H1 (cell line): ENCODE measurements at places on chromosomes 3 and 15.
A peak's percentile ranks its signal among the peaks of the same experiment; 100 is the strongest.

GRCh38 chr3:174202116-174202515 lies 657.0 kb upstream of the NAALADL2 start:
- H3K36me3 ChIP-seq, result no peaks in the 10 kb centered on the region
- H3K27ac ChIP-seq, result no peak overlapping the region
- H3K27me3 ChIP-seq, result no peaks in the 10 kb centered on the region

DNA sequence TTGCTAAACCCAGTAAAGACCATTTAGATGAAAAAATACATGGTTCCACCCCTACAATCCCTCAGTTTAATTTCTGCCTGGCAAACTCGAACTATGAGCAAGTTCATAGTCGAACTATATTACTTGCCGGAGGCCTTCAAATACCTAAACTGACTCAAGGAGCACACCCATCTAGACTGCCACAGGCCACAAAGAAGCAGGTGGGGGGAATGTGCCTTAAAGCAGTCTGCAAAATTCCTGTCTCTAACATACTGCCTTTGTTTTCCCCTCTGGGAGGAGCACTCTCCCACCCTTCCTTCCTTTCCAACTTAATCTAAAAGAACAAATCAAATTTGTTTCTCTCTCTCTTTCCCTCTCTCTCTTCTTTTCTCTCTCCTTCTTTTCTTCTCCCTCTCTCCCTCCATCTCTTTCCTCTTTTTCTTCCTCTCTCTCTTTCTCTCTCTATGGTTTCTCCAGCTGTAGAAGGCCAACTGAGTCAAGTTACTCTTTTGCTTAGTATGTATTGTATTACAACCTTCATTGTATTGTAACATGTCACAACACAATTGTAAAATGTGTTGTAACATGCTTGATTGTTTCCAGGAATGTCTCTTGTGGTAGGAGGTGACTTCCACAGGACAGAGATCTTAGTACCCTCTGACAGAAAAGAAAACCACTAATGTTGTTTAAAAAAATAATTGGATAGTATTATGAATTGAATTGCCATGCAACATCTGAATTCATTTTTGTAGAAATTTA lies 496.3 kb downstream of the ROBO2 start:
- no peaks in the 10 kb centered on the region for H3K36me3 ChIP-seq
- H3K4me1 ChIP-seq, result peaks cover 2% of the 10 kb centered on the region
- no peak overlapping the region for H3K27ac ChIP-seq
- no peaks in the 10 kb centered on the region for H3K27me3 ChIP-seq
- DNase-seq, result no peak

GRCh38 chr15:65067645-65068402 lies at the start of gene RASL12:
Gene RASL12 (minus strand): TSS chr15:65067991. CDS start chr15:65067835, 156 bp downstream.
- H3K4me3 ChIP-seq, result peak within 1 kb of the TSS; percentile 71
- no peak within 1 kb of the TSS for H3K27ac ChIP-seq
- H3K4me1 ChIP-seq, result peaks cover 9% of the 10 kb centered on the region
- H3K27me3 ChIP-seq, result no peaks in the 10 kb centered on the region; the same call in 1 of the 2 replicates

- H3K27me3 ChIP-seq, result no peaks in the 10 kb centered on the region
- H3K36me3 ChIP-seq, result no peaks in the 10 kb centered on the region
- peaks cover 17% of the 10 kb centered on the region for H3K4me1 ChIP-seq
- DNase-seq, result no peak
- H3K4me3 ChIP-seq, result no peak overlapping the region
- no peak overlapping the region for H3K27ac ChIP-seq
These were observed 509.1 kb downstream of the SHQ1 start for GRCh38 chr3:72338942-72339669.

- H3K27me3 ChIP-seq, result no peaks in the 10 kb centered on the region
- H3K27ac ChIP-seq, result no peak overlapping the region
- H3K4me1 ChIP-seq, result peaks cover 5% of the 10 kb centered on the region
- H3K4me3 ChIP-seq, result no peak overlapping the region
These were observed 75.4 kb downstream of the REC114 start for GRCh38 chr15:73518180-73518862.

DNA sequence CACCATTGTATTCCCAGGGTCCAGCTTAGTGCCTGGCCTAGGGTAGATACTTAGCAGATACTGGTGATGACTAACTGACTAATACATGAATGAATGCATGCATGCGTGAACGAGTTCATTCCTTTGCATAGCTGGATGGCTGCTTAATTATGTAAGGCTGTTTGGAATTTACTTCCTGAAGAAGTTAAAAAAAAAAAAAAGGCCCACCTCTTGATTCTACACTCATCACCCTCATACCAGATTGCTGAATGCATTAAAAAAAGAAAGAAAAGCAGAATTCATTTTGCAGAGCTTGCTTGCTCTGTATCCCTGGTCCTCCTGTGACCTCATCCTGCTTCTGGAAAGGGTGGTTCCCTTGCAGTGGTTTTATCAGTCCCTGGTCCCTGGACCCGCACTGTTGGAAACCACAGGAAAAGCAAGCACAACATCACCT lies 277.6 kb upstream of the CFAP20DC start:
- H3K27me3 ChIP-seq, result no peaks in the 10 kb centered on the region
- no peaks in the 10 kb centered on the region; the same call in 1 of the 2 replicates for H3K4me1 ChIP-seq
- DNase-seq, result no peak
- H3K27ac ChIP-seq, result no peak overlapping the region

GRCh38 chr3:189361103-189361835 lies 189.5 kb downstream of the TPRG1 start:
- no peaks in the 10 kb centered on the region for H3K4me1 ChIP-seq
- no peak overlapping the region for H3K27ac ChIP-seq
- no peak for DNase-seq
- no peaks in the 10 kb centered on the region for H3K36me3 ChIP-seq

DNA sequence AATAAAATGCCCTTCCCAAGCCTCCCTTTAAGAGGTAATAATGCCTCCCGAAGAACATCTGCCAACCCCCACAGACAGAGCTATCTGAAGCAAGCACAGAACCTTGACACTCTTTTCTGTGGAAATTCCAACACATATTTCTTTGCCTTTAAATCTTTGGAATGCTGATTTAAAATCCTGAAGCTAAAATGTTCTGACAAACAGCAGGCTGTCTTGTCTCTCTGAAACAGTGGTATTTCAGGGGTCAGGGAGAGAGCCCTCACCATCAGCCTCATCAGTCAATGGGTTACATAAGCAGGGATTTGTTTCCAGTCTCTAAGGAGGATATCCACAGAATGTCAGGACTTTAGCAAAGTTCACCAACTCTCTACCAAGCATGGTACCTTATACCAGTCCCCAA lies 27.8 kb upstream of the ARHGEF3 start:
- no peak overlapping the region for H3K27ac ChIP-seq
- H3K36me3 ChIP-seq, result no peaks in the 10 kb centered on the region
- DNase-seq, result no peak
- no peaks in the 10 kb centered on the region for H3K27me3 ChIP-seq
- H3K4me1 ChIP-seq, result no peaks in the 10 kb centered on the region

DNA sequence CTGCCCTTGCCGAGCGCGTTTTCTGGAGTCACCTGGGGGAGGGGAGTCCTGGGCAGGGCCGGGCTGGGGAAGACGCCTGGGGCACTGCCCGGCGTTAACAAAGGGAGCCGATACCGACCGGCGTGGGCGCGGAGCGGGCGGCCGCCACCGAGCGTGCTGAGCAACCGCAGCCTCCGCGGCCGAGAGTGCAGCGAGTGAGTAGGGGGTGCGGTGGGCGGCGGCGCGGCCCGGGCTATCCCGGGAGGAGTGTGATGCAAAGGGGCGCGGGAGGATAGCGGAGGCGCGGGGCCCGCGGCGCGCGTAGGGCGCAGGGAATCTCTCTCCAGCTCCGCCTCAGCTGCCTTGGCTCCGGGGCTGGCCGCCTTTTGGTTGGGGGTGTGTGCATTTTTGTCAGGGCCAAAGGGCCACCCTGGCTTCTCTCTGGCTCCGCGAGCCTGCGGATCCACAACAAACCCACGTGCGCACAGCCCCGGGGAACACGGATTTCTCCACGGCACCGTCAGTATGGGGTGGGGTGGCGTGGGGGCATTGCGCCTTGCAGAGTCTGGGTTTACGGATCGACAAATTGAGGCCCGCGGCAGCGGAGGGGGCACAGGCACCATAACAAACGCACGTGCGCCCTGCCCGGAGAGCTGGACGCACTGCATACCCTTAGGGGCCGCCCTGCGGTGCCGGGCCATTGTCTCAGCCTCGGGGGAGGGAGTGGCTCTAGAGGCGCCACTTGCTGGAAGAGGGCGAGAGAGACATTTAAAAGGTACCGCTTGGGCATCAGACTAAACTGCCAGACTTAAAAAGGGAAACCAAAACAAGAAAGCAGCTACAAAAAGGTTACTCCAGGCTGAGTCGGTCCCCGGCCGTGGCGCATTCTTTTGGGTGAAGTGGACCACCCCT lies 560 bp downstream of the ST6GAL1 start:
- no peaks in the 10 kb centered on the region for H3K36me3 ChIP-seq
- DNase-seq, result peak; percentile 79
- peaks cover 14% of the 10 kb centered on the region for H3K4me1 ChIP-seq
- H3K4me3 ChIP-seq, result peak overlapping the region; percentile 79
